ENCODE measurements at places on chromosomes 7 and 10.

GRCh38 chr7:115024276-115024675 lies 102.4 kb downstream of the MDFIC start:
- no peak for DNase-seq

GRCh38 chr7:18583305-18583704 lies 87.8 kb downstream of the HDAC9 start:
- DNase-seq, result no peak

DNA sequence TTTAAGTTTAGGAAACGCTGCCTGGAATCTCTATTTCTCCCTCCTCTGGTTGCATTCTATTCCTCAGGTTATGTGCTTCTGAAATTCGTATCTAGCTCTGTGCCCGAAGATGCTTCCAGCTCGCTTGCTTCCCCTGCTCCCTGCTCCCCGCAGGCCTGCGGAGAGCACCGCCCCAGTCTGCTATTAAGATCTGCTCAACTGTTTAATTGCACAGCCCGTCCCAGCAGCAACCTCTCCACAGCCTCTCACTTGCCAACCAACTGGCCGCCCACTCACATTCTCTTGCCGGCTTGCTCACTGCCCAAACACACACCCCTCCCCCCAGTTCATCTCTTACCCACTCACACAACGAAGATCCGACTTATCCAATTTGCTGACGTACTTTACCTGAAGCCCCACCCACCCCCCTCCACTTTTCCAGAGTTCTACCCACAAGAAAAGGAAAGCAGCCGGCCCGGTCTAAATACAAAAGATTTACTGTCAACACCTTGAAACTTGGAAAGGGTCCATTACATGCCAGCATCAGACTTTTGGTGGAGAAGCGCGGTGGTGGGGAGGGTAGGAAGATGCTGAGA lies 167.3 kb upstream of the KLF14 start:
- peak; percentile 52 for DNase-seq

- no peak for DNase-seq
These were observed 408.7 kb upstream of the ADARB2 start for GRCh38 chr10:2145926-2146478.

GRCh38 chr7:77917500-77918262 lies 119.1 kb downstream of the PHTF2 start:
- no peak for DNase-seq
